ENCODE measurements at places on chromosomes 4 and X.

GRCh38 chrX:132592880-132593279, 104.0 kb upstream of the MBNL3 start:
- DNase-seq = no peak

GRCh38 chrX:150849486-150849885, 49.0 kb downstream of the CD99L2 start:
- DNase-seq = no peak

DNA sequence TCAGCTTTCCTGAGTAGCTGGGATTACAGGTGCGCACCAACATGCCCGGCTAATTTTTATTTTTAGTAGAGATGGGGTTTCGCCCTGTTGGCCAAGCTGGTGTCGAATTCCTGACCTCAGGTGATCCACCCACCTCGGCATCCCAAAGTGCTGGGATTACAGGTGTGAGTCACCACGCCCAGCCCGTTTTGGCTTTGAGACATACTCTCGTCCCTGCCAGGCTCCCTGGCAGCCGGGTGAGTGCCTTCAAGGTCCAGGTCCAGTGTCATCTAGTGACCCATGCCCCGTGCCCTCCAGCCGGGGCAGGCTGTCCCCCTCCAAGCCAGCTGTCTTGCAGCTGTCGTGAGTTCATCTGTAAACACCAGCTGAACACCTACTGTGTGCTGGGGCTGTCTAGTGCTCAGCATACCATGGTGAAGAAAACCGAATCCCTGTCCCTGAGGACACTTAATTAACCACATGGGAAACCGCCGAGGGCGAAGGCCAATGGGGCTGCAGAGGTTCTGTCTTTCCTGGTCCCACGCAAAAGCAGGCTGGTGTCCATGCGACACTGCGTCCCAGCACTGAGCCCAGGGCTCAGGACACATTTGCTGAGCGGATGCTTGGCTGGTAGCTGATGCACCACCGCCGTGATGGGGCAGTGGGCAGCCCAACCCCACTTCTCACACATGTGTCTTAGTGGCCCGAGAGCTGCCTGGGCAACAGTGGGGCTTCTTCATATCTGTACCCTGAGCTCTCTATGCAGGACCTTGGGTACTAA, 21.9 kb downstream of the NSG1 start:
- no peak for DNase-seq

GRCh38 chr4:98491899-98492559, 166.4 kb downstream of the TSPAN5 start:
- no peak for DNase-seq

- no peak for DNase-seq
Measured at GRCh38 chr4:8703401-8703696, 110.8 kb downstream of the CPZ start.

GRCh38 chr4:48967631-48968030, 18.4 kb upstream of the CWH43 start:
- DNase-seq = no peak

Data from activated T-cell treated with anti-CD3 and anti-CD28 coated beads for 4 hours (primary cell).